ENCODE measurements at places on chromosomes 6 and 20. TPM values are rescaled to one million over a fixed set of nuclear protein-coding genes. Genes with fewer than 3 reads are reported as not detected.

DNA sequence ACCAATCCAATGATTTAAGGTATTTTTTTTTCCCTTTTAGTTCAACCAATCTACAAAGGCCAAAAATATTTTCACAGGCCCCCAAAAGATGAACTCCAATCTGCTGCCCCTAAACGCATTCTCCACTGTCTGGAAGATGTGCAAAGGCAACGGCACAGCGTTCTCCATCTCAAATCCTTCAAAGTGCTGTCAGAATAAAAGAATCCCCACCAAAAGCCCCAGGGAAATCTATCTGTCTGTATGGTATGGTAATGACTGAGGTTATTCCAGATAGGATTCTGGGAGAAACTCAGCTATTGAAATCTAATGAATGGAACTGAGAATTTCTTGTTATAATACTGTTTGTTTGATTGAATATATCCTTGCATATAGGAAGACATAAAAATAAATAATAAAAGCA lies 217.8 kb upstream of the CCN2 start:
- DNase-seq: no peak
- H3K27ac ChIP-seq: no peak overlapping the region
- no peaks in the 10 kb centered on the region for H3K4me1 ChIP-seq

DNA sequence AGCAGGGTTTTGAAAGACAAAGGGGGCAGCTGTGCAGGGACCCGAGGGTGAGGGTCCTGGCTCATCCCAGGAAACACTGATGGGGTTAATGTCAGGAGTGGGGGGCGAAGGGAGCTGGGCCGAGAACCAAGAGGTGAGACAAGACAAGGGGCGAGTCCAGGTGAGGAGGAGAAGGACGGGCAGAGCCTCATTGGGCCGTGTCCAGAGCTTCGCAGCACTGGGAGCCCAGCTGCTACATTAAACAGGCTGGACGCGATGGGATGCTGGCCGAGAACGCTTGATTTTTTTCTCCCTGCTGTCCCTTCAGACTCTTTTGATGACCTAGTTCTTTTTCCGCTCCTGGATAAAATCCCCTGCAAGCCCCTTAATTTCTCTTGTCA lies 172.8 kb upstream of the SNX9 start:
- peaks cover 3% of the 10 kb centered on the region for H3K36me3 ChIP-seq
- no peak for DNase-seq
- peaks cover 5% of the 10 kb centered on the region for H3K4me1 ChIP-seq

GRCh38 chr6:35014341-35014740 lies 125.3 kb downstream of the ANKS1A start:
- DNase-seq: no peak
- no peak overlapping the region for H3K27ac ChIP-seq
- H3K4me1 ChIP-seq: no peaks in the 10 kb centered on the region
- H3K4me3 ChIP-seq: no peak overlapping the region
- no peaks in the 10 kb centered on the region for H3K27me3 ChIP-seq

DNA sequence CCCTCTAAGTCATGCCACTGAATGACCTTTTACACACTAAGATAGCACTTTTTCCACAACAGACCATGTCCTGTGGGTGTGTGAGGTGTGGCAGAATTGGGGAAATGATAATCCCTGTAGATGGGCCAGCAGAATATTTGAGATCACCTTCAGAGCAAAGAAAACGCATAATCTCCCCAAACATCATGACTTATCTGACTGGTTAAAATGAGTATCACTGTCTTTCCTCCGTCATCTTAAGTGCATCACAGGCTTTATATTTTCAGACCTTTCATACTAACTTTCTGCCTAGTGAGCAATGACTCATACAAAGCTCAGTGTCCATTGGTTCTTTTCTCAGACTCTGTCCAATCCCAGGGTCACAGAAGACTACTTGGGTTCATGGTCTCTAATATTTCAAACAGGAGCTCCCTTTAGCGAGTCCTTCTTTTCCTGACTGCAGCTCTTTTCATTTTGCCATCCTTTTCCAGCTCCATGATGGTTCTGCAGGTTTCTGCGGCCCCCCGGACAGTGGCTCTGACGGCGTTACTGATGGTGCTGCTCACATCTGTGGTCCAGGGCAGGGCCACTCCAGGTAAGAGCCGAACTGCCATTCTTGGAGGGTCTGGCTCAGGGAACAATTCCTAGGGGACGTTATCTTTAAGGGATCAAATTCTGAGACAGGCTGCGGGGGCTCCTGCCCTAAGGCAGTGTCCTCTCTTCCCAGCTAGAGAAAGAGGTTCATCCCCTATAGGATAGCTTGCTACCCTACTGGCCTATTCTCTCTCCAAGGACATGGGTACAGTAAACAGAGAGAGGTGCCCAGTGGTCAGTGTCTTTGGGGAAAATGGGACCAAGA lies at the start of gene HLA-DPB1:
Gene HLA-DPB1, plus strand, starts transcription at position 423 of the 838 bp plus-strand sequence. Its CDS starts 52 bp downstream, at position 475.
- peaks cover 56% of the 10 kb centered on the region for H3K4me1 ChIP-seq
- peaks cover 3% of the 10 kb centered on the region for H3K36me3 ChIP-seq
- peak; percentile 89 for DNase-seq
- peak within 1 kb of the TSS; percentile 96 for H3K27ac ChIP-seq

DNA sequence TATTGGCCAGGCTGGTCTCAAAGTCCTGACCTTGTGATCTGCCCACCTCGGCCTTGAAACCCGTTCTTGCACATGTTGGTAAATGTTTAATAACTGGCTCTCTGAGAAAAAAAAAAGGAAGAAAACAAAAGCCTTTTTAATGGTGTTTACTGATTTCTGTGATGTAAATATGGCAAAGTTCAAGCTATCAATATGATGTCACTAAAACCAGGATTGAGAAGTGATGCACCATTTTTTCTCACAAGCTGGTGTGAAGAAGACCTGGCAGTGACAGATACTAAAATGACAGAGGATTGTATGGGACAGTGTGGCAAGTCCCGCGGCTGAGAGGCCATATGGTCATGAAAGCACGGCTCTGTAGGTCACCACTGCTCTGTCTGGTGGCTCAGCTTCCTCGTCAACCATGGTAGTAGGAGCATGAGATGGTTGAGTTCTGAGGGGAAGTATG lies 196.3 kb upstream of the SUPT3H start:
- DNase-seq: no peak
- H3K36me3 ChIP-seq: no peaks in the 10 kb centered on the region
- H3K4me1 ChIP-seq: peaks cover 22% of the 10 kb centered on the region
- no peaks in the 10 kb centered on the region for H3K27me3 ChIP-seq

GRCh38 chr6:166194914-166195859 lies 27.5 kb upstream of the TBXT start:
- H3K27ac ChIP-seq: no peak overlapping the region
- H3K27me3 ChIP-seq: peaks cover 2% of the 10 kb centered on the region
- H3K4me1 ChIP-seq: peaks cover 9% of the 10 kb centered on the region
- H3K36me3 ChIP-seq: no peaks in the 10 kb centered on the region
- no peak for DNase-seq

- peaks cover 2% of the 10 kb centered on the region for H3K36me3 ChIP-seq
- H3K27me3 ChIP-seq: no peaks in the 10 kb centered on the region
- H3K4me3 ChIP-seq: no peak overlapping the region
- peaks cover 3% of the 10 kb centered on the region for H3K4me1 ChIP-seq
- H3K27ac ChIP-seq: no peak overlapping the region
Observed at GRCh38 chr6:149330133-149330532, 12.6 kb downstream of the TAB2 start.

DNA sequence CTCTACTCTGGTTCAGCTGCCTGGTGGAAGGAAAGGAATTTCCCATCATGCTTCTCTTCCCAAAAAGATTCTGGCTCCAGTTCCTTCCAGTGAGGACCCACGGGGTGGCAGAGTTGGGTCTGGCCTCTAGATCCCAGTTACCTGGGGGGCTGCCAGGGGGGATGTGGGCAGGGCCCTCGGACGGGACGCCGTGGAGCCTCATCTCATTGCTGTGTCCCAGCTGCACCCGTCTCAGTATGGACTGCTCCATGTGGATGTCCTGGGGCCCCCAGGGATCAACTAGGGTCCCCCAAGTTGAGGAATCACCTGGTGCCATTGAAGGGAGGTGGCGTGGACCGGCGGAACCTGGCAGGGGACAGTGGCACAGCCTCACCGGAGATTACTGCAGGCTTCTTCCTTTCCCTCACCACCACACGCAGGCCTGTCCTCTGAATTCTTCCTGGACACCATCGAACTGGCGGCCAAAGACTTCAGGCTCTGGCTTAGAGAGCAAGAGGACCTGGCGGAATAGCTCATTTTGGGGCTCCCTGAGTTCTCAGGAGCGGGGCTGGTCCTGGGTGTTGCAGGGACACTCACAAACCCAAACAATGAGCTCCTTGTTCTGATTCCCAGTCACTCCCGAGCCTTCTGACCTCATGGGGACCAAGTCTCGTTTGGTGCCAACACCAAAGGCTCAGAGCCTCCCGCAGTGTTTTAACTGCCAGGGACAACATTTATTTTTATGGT lies 8.5 kb downstream of the ZBP1 start:
- DNase-seq: peak; percentile 12
- H3K36me3 ChIP-seq: peaks cover 83% of the 10 kb centered on the region
- H3K4me3 ChIP-seq: no peak overlapping the region
- H3K4me1 ChIP-seq: peaks cover 13% of the 10 kb centered on the region
- no peak overlapping the region for H3K27ac ChIP-seq
- H3K27me3 ChIP-seq: no peaks in the 10 kb centered on the region

DNA sequence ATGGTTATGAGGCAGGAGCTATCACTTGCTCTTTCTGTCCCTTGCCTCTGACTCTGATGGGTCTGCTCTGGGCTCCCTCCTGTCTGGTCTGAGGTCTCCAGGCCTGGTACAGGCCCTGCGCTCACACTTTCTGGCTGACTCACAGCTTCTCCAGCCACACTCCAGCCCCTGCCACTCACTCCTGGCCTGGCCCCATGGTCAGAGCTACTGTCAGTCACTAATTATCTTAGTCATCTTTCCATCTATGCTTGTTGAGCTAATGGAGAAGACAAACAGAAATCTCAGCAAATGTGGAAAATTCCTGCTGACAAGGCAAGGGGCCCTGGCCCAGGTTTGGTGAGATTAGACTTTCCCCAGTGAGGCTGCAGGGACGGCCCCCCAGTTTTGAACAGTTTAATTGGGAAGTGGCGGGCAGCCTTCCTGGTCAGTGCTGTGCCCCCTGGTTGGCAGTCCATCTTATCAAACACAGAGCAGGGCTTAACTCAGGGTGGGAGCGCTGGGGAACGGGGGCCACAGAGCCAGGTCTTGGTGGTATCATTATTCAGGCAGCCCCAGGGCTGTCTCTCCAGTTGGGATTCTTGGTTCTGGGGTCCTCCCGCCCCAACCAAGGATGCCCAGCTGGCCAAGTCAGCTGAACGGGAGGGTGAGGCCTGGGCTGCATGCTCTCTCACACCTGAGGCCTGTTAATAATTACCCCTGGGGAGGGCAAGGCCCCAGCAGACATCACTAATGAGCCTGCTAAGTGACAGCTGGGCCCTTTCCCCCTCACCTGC lies 63.4 kb downstream of the VEGFA start:
- H3K27ac ChIP-seq: no peak overlapping the region
- no peaks in the 10 kb centered on the region for H3K4me1 ChIP-seq
- no peak overlapping the region for H3K4me3 ChIP-seq
- no peaks in the 10 kb centered on the region for H3K36me3 ChIP-seq

DNA sequence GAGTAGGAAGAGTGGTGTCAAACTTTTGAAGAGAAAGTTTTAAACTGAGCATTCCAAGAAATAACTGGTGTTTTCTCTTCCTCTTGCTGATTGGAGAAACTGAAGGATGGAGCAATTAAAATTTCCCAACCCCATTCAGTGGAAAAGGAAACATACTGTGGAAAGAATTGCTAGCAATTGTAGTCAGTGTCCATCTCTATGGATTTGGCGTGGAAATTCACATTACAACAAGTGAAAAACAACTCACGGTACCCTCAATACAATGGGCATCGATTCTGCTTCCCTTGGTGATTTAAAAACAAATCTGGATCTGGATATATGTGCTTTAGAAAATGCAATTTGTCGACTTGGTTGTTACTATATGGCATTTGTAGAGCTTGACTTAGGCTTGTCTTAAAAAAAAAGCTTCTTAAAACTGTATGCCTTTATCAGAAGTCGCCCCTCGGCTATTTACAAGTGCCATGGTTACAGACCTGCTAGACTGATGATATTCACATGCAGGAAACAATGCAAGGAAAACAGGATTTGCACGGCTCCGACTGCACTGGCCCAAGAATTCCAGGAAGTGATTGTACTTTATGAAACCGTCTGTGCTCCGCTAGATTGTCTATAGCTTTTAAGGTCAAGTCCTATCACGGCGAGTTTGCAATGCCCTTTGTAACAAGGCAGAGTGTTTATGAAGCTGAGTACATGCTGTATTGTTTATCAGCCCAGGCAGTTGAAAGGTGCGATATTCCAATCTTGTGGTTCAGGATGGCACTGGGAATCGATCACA lies 131.7 kb upstream of the PHACTR1 start:
- H3K36me3 ChIP-seq: no peaks in the 10 kb centered on the region
- H3K4me3 ChIP-seq: no peak overlapping the region
- no peak overlapping the region for H3K27ac ChIP-seq

GRCh38 chr6:71510856-71511255 lies 222.2 kb downstream of the OGFRL1 start:
- H3K4me3 ChIP-seq: no peak overlapping the region
- no peak overlapping the region for H3K27ac ChIP-seq
- no peaks in the 10 kb centered on the region for H3K36me3 ChIP-seq
- DNase-seq: no peak

GRCh38 chr20:10626896-10627295 lies 46.9 kb downstream of the JAG1 start:
- H3K4me3 ChIP-seq: no peak overlapping the region
- DNase-seq: no peak
- H3K27ac ChIP-seq: no peak overlapping the region
- H3K27me3 ChIP-seq: no peaks in the 10 kb centered on the region

- no peaks in the 10 kb centered on the region for H3K27me3 ChIP-seq
- DNase-seq: no peak
- H3K4me1 ChIP-seq: no peaks in the 10 kb centered on the region
- no peak overlapping the region for H3K27ac ChIP-seq
- H3K4me3 ChIP-seq: no peak overlapping the region
Observed at GRCh38 chr6:56375806-56376205, 128.4 kb upstream of the COL21A1 start.

DNA sequence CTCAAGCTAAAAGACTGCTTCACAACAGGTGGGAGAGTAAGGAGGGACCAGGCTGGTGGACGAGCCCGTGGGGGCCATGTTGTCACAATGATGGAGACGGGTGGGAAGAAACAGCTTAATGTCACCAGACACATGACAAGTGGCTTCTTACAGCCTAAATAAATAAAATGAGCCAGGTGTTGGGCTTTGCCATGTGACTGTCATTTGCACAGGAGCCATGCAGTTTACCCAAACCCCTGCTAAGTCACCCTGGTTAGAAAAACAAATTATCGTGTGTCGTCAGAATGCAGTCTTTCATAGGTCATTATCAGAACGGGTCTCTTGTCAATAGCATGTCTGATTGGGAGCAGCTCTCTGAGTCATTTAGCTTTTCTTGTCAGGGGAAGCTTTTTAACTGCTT lies 18.5 kb downstream of the BTBD3 start:
- no peak overlapping the region for H3K27ac ChIP-seq
- no peaks in the 10 kb centered on the region for H3K27me3 ChIP-seq
- H3K36me3 ChIP-seq: no peaks in the 10 kb centered on the region
- H3K4me1 ChIP-seq: peaks cover 4% of the 10 kb centered on the region

Gene SLC25A27
- total RNA-seq: 1.7 TPM

Gene MCHR2
- not detected for total RNA-seq

Gene BTNL2
- total RNA-seq: not detected

Gene HLA-DMA
- 48.1 TPM for total RNA-seq

Gene OSBPL2
- total RNA-seq: 112 TPM

Gene CCR6
- not detected for total RNA-seq

Gene TEAD3
- total RNA-seq: not detected

Gene LYRM4
- 11.4 TPM for total RNA-seq

Gene TREM2
- not detected for total RNA-seq

Gene SIRPD
- not detected for total RNA-seq

Data from natural killer cell (primary cell).